ENCODE measurements at places on chromosomes 2 and 18. TPM values are rescaled to one million over a fixed set of nuclear protein-coding genes. Genes with fewer than 3 reads are reported as not detected.
A peak's percentile ranks its signal among the peaks of the same experiment; 100 is the strongest.

DNA sequence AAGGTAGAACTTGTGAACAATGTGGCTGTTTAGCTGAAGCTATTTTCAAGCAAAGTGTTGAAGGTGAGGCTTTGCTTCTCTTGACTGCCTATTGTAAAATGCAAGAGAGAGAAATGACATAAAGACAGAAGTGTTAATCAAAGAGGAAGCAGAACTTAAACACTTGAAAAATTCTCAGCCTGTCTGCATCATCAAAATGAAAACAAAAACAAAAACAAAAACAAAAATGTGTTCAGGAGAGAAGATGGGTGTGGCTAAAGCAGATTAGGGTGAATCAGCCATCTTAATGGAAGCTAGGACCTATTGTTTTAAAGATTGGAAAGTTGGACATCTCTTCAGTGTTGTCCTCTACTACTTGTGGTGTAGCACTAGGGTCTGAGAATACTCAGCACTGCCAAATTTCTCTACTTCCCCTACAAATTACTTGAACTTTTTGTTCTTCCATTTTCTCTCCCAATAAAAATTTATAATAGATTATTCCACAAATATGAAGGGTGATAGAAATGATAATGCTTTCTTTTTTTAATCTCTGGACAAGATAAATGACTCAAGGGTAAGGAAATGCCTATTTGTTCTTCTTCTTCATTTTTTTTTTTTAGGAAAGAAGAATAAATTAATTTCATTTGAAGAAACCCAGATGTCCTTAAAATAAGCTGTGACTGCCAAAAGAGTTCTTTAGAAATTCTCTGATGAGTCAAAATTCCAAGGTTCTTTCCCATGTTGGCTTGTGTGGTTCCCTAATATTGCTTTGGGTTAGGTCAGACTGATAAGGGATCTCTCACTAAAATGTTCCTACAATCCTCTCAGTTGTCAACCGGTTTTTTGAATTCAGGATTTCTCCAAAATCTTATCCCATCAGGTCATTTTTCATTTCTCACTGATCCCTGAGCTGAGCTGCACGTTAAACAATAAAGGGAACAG is 571.2 kb upstream of the ZEB2 start:
- H3K36me3 ChIP-seq: no peaks in the 10 kb centered on the region
- H3K4me3 ChIP-seq: no peak overlapping the region
- H3K27me3 ChIP-seq: no peaks in the 10 kb centered on the region

DNA sequence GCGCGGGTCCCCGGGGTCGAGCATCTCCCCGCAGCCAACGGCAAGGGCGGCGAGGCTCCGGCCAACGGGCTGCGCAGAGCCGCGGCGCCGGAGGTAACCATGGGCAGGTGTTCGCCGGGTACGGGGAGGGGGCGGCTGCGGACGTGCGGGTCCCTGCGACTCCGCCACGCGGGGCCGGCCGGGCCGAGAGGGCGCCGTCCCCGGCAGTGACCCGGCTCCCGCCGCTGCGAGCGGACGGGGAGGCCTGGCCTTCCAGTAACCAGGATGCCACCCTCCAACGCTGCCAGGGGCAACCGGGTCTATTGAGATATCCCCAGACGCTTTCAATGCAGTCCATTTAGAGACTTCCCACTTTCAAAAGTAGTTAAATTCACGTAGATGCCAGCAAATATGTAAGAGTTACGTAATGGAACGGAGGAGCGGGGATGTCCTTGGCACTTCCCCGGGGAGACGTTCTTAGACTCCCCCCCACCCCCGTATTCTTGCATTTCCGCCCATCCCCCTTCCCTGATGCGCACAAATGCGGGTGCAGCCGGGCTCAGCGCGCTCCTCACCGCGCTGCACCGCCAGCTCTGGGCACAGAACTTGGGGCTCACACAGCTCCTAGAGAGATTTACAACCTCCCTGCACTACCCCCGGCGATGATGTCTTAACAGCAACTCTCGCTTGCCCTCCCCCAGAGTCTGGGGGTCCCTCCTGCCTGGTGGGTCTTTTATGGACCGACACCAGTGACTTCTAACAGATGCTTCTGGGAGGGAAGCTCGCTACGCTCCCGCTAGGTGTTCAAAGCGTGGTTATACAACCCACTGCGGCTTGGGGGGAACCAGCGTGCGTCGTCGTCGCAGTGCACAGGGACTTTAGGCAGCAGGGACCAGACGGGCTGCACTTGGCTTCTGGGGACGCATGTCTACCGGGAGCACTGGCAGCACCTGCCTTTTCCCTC is 657 bp downstream of the SGPP2 start:
- H3K36me3 ChIP-seq: peaks cover 9% of the 10 kb centered on the region
- peaks cover 82% of the 10 kb centered on the region for H3K27me3 ChIP-seq
- peak overlapping the region; percentile 83 for H3K4me3 ChIP-seq
- peak overlapping the region; percentile 72 for H3K27ac ChIP-seq

- no peak overlapping the region for H3K4me3 ChIP-seq
- H3K36me3 ChIP-seq: no peaks in the 10 kb centered on the region
- no peak overlapping the region for H3K27ac ChIP-seq
- no peaks in the 10 kb centered on the region for H3K27me3 ChIP-seq
These were observed 211.0 kb downstream of the CTNNA2 start for GRCh38 chr2:79723830-79724229.

- H3K36me3 ChIP-seq: no peaks in the 10 kb centered on the region
- H3K27me3 ChIP-seq: no peaks in the 10 kb centered on the region
- no peaks in the 10 kb centered on the region for H3K4me1 ChIP-seq
These were observed 245.9 kb upstream of the RAB6C start for GRCh38 chr2:129733579-129733978.

GRCh38 chr18:78505851-78506461 is 473.7 kb upstream of the SALL3 start:
- H3K27ac ChIP-seq: no peak overlapping the region
- H3K27me3 ChIP-seq: no peaks in the 10 kb centered on the region
- DNase-seq: no peak
- no peak overlapping the region for H3K4me3 ChIP-seq
- no peaks in the 10 kb centered on the region for H3K4me1 ChIP-seq

DNA sequence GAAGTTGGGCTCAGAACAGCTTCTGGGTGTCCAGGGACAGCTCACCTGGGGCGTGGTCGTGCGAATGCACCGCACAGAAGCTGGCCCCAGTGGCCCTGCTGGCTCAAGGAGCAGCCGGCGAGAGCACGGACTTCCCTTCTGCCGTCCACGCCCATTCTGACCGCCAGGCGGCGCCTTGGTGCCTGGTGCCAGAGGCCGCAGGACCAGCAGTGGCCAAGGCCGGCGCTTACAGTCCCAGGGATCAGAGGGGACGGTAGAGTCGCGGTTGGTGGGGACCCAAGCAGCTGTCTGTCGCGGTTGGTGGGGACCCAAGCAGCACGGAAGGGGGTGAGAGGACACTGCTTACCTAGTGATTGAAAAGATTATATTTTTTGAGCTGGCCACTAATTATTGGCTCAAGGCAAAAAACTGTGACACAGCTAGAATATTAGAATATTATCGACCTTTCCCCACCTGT is 25.7 kb downstream of the NPPC start:
- H3K4me1 ChIP-seq: no peaks in the 10 kb centered on the region
- no peaks in the 10 kb centered on the region for H3K36me3 ChIP-seq
- DNase-seq: peak; percentile 67
- H3K27me3 ChIP-seq: peaks cover 5% of the 10 kb centered on the region

GRCh38 chr18:79534356-79534755 is 138.6 kb downstream of the NFATC1 start:
- H3K36me3 ChIP-seq: peaks cover 6% of the 10 kb centered on the region
- no peak overlapping the region for H3K4me3 ChIP-seq
- DNase-seq: no peak
- no peaks in the 10 kb centered on the region for H3K27me3 ChIP-seq
- H3K27ac ChIP-seq: no peak overlapping the region

DNA sequence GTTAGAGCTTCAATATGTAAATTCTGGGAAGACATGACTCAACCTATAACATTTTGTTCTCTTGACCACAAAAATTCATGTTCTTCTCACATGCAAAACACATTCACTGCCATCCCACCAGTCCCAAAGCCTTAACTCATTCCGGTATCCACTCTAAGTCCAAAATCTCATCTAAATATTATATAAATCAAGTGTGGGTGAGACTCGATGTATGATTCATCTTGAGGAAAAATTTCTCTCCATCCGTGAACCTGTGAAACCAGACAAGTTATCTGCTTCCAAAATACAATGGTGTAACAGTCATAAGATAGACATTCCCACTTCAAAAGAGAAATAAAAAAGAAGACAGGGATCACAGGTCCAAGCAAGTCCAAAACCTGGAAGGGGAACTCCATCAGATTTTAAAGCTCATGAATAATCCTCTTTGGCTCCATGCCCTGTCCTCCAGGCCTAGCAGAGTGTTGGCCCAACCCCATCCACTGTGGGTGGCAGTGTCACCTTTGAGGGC is 101.3 kb downstream of the RAD51AP2 start:
- no peaks in the 10 kb centered on the region for H3K36me3 ChIP-seq
- H3K27me3 ChIP-seq: no peaks in the 10 kb centered on the region
- no peak overlapping the region for H3K27ac ChIP-seq
- no peak for DNase-seq

- no peak overlapping the region for H3K27ac ChIP-seq
- no peaks in the 10 kb centered on the region for H3K27me3 ChIP-seq
- peaks cover 11% of the 10 kb centered on the region for H3K4me1 ChIP-seq
- H3K4me3 ChIP-seq: no peak overlapping the region
These were observed 25.9 kb downstream of the HS6ST1 start for GRCh38 chr2:128292599-128293425.

GRCh38 chr2:3065928-3066327 is 311.7 kb downstream of the EIPR1 start:
- no peaks in the 10 kb centered on the region for H3K36me3 ChIP-seq
- H3K4me3 ChIP-seq: no peak overlapping the region
- no peak overlapping the region for H3K27ac ChIP-seq

DNA sequence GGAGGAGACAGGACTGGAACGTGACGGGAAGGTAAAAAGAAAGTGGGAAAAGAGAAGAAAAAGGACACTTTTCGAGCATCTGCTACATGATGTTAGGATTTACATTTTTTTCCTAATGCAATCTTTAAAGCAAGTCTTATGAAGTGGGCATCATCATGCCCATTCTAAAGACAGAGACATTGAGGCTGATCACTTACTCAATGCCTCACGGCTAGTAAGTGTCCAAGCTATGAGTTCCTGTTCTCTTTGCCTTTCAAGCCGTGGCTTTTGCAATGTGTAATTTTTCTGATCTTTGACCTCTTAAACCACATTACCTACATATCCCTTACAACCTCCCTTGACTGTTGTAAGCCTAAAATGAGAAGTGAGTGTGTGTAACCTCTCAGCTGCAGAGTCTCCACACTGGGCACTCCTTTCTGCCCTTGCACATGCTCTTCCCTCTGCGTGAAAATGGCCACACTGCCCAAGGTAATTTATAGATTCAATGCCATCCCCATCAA is 649.2 kb downstream of the RNF144A start:
- DNase-seq: no peak
- peak overlapping the region; percentile 92 for H3K27ac ChIP-seq
- peaks cover 55% of the 10 kb centered on the region for H3K4me1 ChIP-seq
- H3K27me3 ChIP-seq: no peaks in the 10 kb centered on the region

GRCh38 chr18:28863396-28863795 is 686.5 kb upstream of the CDH2 start:
- H3K27me3 ChIP-seq: no peaks in the 10 kb centered on the region
- H3K27ac ChIP-seq: no peak overlapping the region
- H3K4me3 ChIP-seq: no peak overlapping the region
- H3K4me1 ChIP-seq: no peaks in the 10 kb centered on the region

DNA sequence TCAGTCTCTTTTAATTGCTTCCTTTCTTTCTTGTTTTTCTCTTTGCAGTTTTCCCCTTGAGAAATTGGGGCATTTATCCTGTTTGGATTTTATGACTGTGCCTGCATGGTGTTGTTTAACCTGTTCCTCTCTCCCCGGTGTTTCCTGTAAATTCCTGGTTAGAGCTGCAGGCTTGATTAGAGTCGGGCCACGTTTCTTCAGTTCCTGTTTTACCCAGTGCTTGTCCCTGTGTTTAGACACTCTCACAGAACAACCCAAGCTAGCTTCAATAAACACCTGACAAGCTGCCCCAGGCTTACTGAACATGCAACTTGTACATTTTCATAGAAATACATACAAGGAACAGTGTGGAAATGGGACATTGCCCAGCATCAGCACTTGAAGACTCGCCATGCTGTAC is 53.9 kb downstream of the NGEF start:
- no peaks in the 10 kb centered on the region for H3K27me3 ChIP-seq
- H3K4me3 ChIP-seq: no peak overlapping the region
- H3K4me1 ChIP-seq: no peaks in the 10 kb centered on the region
- no peak overlapping the region for H3K27ac ChIP-seq

DNA sequence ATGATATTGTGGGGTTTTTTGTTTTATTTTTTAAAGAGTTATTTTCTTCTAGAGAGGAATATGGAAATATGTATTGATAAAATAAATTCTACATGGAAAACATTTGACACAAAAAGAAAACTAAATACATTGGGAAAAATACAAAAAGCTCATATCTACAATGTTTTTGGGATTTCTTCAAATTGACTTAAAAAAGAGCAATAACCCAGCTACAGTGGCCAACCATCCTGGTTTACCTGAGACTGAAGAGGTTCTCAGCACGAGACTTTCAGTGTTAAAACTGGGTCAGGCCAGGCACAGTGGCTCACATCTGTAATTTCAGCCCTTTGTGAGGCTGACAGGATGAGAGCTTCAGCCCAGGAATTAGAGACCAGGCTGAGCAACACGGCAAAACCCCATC is 56.7 kb upstream of the MYCN start:
- DNase-seq: no peak
- H3K36me3 ChIP-seq: no peaks in the 10 kb centered on the region
- no peak overlapping the region for H3K4me3 ChIP-seq

GRCh38 chr18:58438958-58439300 is 190.0 kb downstream of the ALPK2 start:
- H3K27me3 ChIP-seq: no peaks in the 10 kb centered on the region
- H3K36me3 ChIP-seq: no peaks in the 10 kb centered on the region
- H3K4me1 ChIP-seq: peaks cover 10% of the 10 kb centered on the region
- peak overlapping the region; percentile 38 for H3K27ac ChIP-seq
- peak overlapping the region; percentile 49 for H3K4me3 ChIP-seq

- H3K4me1 ChIP-seq: no peaks in the 10 kb centered on the region
- no peak overlapping the region for H3K4me3 ChIP-seq
- H3K36me3 ChIP-seq: no peaks in the 10 kb centered on the region
- H3K27me3 ChIP-seq: peaks cover 4% of the 10 kb centered on the region
- no peak overlapping the region for H3K27ac ChIP-seq
These were observed 51.2 kb downstream of the MYO3B start for GRCh38 chr2:170229125-170229524.

DNA sequence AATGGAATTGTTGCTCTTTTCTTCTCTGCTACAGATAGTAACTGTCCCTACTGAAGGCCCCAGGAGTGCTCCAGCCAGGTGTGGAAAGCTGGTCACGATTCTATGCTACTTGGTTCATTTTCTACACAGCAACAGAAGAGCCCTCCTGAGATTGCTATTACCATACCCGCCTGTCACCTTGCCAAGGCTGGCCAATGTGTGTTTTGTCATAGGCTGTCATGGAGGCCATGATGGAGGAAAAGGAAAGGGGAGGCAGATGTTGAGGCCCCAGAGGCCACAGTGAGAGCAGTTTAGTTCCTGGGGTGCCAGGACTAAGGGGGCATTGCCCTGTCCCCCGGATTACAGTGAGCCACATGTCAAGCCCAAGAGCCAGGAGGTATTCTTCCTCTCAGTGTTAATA is 952 bp downstream of the ELMOD3 start:
- peak overlapping the region; percentile 96 for H3K4me3 ChIP-seq
- H3K27me3 ChIP-seq: no peaks in the 10 kb centered on the region

The ASB18 gene
- total RNA-seq: not detected

The SLC11A1 gene
- total RNA-seq: 0.08 TPM

The NR4A2 gene
- 49.9 TPM for total RNA-seq

The CHRND gene
- not detected for total RNA-seq

The FOXD4L1 gene
- total RNA-seq: 0.18 TPM

The CNRIP1 gene
- total RNA-seq: not detected

The C2orf66 gene
- total RNA-seq: not detected

The SOX11 gene
- not detected for total RNA-seq

The NCKAP5 gene
- total RNA-seq: not detected

Data from activated naive CD8-positive, alpha-beta T cell treated with anti-CD3 and anti-CD28 coated beads for 36 hours (primary cell).